NCI-H187 (cell line): ENCODE measurements at places on chromosomes 12 and 14.

GRCh38 chr14:80390906-80391305, 179.6 kb upstream of the DIO2 start:
- DNase-seq, result no peak

DNA sequence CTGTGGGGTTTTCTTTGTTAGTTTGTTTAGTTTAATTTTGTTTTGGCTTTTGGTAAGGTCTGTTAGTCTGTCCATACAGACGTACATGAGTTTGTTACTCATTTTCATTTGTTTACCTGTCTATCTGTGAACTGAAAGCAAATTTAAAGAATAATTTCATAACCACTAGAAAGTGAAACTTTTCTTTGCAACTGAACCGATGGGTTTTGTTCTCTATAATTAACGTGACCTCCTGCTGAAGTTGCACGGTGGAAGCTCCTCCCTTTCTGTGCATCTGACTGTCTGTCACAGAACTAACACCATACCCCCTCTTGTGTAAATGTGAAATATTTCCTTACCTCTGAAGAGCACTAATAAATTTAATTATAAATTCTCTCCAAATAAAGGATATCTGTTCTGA, 595.5 kb downstream of the GALC start:
- DNase-seq, result no peak

GRCh38 chr12:27142101-27142721, 59.8 kb upstream of the C12orf71 start:
- DNase-seq, result peak; percentile 34

GRCh38 chr12:31205054-31205453, 120.9 kb downstream of the SINHCAF start:
- no peak for DNase-seq

- no peak for DNase-seq
These were observed 90.4 kb downstream of the PPP2R5E start for GRCh38 chr14:63452796-63453195.

DNA sequence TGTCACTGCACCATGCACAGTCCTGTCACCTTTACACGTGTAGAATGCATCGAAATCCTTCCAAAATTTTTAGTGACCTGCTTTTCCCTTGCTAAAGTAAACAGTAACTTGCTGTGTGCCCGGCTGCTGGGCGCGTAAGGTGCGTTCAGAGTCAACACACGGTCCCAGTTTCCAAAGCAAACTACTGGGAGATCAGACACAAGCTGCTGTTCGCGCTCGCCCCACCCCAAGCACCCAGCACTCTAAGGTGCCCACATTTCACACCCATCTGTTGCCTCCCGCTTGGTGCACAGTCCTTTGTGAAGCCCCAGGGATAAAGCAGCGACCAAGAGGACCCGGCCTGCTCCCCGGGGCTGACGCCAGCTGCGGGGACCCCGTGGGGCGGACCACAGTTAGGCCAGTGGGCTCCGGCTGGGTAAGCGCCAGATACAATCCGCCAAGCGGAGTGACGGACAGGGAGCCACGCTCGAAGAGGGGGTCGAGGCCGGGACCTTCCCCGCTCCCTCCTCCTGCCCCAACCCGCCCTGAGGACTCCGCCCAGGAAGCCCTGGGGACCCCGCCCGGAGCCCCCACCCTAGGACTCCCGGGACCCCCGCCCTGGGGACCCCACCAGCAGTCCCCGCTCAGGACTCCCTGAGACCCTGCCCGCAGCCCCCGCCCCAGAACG, 633 bp downstream of the STX2 start:
- DNase-seq, result no peak

DNA sequence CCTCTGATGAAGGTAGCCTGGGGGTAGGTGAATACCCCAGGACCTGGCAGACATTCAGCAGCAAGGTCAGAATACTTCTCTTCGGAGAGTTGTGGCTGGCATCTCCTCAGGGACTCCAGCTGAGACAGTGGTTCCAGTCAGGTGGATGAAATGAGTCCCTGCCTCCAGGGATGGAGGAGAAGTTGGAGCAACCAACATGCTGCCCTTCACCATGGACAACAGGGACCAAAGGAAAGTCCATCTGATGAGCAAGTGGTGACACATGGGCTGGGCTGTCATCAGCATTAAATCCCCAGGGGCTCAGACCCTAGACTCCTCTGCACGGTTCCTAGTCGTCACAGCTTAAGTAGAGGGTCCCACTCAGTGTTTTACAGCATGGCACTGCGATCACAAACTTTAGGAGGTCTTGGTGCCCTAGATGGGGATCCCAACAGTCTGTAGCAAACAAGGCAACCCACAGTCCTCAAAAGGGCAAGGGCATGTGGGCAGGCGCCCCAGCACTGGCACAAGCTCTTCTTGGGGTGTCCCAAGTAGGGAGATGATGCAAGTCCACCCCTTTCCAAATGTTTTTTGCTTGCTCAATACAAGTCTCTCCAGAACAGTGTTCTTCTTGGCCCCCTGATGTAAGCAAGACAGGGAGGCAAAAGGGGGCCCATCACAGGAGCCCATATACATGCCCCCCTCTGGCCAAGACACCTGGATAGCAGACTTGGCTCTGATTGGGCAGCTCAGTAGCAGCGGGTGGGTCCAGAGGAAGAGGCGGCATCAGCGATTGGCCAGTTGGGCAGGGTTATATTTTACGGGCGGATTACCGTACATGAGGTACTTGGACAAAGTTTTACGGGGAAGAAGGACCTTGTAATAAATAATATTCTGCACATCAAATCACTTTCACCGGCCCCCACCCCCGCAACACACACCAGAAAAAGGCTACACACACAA, 10.8 kb upstream of the CDH24 start:
- DNase-seq, result no peak
